NCI-H1417 (cell line): ENCODE measurements at places on chromosomes 11 and 22.

DNA sequence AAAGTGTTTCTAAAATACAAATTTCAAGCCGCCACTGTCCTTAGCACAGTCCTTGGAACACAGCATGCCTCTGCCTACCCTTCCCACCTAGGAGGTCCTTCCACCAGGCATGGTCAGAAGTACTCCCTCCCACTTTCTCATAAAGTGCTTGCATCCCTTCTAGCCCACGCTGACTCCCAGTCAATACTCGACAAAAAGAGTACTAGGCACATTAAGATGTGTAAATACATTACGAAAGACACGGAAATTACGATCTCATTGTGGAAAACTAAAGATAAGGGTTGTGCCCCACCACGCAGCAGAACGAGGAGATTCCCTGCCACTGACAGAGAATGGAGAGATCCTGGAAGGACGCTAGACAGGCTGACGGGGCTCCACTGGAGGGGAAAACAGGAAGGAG lies 13.5 kb downstream of the CHKA start:
- no peak for DNase-seq

DNA sequence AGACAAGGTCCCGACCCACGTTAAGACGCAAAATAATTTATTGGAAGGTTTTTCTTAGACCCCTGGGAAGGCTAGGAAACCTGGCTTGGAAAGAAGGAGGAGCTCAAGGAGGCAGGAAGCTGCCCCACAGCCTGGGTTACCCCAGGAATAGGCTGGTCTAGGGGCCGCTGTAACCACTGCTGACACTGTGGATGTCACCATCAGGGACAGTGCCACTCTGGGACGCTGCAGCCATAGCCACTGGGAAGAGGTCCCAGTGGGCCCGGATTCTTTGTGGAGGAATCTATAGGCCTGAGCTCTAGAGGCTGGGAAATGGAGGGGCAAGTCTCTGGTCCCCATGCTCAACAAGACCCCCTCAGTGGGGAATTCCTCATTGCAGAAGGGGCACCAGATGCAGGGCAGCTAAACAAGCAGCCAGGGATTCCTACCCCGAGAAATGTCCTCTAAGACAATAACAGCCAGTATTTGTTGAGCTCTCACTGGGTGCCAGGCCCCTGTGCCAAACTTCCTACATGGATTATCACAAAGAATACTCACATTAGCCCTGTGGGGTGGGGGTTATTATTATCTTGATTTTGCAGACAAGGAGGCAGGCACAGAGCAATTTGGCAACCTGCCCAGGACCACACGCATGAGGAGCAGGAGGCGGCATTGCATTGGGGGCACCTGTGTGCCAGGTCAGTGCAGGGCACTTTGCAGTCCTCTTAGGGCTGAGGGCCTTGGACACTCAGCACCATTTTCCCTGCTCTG lies 19.5 kb upstream of the CHKA start:
- DNase-seq, result no peak

DNA sequence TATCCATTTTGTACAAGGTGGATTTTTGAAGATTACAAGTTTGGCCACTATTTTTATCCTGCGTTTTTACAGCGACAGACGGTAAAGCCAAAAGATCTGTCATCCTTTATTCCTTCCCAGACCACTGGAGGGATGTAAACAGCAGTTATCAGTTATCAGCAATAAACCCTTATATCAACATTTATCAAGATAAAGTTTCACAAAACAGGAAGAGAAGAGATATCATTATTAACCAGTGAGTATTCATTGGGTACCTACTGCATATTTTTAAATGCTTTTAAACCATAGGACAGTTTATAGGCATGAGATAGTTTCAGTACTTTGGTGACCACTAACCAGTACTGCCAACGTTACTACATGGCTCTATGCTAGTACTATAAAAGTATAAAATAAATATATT lies 5.9 kb upstream of the REXO2 start:
- no peak for DNase-seq

GRCh38 chr11:7703740-7704139 lies 2.5 kb downstream of the OVCH2 start:
- no peak for DNase-seq

DNA sequence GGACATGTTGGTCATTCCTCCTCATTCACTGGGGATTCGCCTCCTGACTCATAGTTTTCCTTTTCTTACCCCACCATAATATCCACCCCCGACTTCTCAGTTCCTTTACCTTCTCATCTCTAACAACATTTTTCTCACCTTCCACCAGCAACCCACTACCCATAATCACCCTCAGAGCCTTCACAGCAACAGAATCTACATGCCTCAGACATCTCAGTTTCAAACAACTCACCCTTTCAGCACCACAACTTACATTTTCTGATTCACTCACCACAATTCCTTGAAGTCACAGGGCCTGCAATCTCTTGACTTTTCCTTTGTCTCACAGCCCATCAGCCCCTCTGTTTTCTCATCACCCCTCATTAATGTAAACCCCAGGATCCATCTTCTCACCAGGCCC lies 2.3 kb upstream of the MTNR1B start:
- no peak for DNase-seq

- DNase-seq, result no peak
Observed at GRCh38 chr11:35111161-35112055, 27.6 kb upstream of the CD44 start.

- no peak for DNase-seq
Observed at GRCh38 chr11:8034604-8035190, 46.3 kb upstream of the TUB start.

GRCh38 chr11:127622686-127623085 lies 622.1 kb upstream of the KIRREL3 start:
- DNase-seq, result no peak

GRCh38 chr11:70580036-70580805 lies 181.9 kb downstream of the CTTN start:
- DNase-seq, result no peak

GRCh38 chr22:20128902-20129746 lies 2.5 kb upstream of the ZDHHC8 start:
- DNase-seq, result no peak

DNA sequence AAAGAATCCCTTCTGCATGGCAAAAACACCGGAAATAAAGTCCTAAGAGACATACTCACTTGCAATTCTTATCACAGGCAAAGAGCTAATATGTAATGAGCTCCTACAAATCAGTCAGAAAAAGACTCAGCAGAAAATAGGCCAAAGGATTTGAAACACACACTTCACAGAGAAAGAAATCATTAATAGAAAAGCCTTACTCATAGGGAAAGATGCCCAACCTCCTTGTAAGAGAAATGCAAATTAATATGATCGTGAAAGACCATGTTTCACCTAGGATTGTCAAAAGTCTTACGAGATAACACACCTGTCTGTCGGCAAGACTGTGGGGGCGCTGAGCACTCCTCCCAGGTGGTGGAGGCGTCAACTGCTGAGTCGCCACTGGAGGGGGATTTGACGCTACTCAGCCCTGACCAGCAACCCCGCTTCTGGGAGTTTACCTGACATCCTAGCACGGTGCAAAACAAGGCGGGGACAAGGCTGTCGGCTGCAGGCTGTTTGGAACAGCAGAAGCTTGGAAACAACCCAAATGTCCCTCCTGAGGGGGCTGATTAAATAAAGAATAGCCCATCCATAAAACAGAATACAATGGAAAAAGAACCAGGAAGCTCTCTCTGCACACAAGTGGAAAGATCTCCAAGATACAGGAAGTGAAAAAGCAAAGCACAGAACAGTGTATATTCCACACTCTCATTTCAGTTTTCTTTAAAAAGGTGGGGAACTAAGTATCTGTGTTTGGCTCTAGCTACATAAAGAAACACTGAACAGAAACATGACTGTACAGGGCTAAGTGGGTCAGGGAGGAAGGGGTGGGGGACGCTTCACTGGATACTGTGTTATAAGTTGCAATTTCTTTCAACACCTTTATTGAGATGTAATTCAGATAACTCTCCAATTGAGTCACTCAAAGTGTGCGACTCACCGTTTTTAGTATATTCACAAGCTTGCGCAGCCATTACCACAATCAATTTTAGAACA lies 11.5 kb downstream of the CSNK1E start:
- DNase-seq, result no peak

GRCh38 chr22:35312198-35313059 lies 12.7 kb downstream of the TOM1 start:
- DNase-seq, result peak; percentile 59

- no peak for DNase-seq
Observed at GRCh38 chr11:80523057-80523456, 1082.2 kb upstream of the TENM4 start.

- no peak for DNase-seq
Observed at GRCh38 chr22:24486501-24486921, 8.6 kb upstream of the UPB1 start.

DNA sequence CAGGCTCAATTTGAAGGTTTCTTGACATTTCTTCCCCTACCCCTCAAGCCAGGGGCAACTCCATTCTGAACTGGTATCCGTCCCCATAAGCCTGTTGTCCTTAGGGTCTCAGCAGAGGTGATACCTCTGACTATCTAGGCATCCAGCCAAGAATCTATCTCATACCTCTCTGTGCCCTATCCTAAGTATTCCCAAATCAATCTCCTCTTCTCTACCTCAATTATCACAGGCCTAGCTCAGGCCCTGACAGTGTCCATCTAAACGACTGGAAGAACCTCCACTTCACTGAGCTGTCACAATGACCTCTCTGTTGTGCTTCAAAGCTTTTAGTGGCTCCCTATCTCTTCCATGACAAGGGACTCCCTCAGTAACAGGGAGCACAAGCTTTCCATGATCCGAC lies 26.9 kb downstream of the HIRA start:
- DNase-seq, result no peak

- no peak for DNase-seq
Observed at GRCh38 chr22:38745676-38746460, 9.9 kb downstream of the SUN2 start.

- no peak for DNase-seq
Observed at GRCh38 chr22:19592464-19592863, 68.3 kb upstream of the CLDN5 start.

- no peak for DNase-seq
Observed at GRCh38 chr11:134503596-134503995, 91.6 kb upstream of the B3GAT1 start.

DNA sequence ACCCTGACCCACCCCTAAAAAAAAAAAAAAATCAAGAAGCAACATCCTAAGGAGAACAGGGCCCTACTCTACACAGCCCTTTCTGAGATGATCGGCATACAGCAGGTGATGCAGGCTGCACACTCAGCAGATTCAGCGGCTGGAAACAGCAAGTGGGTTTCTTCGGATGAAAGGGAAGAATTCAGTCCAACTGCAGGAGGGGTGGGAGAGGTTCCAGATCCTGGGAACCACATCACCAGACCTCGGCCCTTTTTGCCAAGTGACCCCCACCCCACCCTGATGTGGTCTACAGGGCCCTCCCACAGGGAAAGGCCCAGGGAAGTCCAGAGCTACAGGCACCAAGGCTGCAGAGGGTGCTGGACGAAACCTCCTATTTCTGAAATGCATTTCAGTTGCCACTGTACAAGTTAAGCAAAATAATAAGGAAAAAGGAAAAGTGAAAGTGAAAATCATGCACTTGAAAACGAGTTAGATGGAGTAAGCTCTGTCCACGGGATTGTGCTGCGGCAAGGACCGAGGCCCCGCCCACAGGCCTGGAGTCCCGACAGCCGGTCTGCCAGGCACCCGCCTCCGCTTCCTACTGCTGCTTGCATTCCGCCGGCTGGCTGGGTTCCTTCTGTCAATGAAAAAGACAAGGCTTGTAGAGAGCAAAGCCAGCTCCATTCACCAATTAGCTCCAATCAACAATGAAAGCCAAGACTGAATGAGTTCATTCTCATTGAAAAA lies 16.0 kb upstream of the PHLDA2 start:
- no peak for DNase-seq

- DNase-seq, result no peak
Observed at GRCh38 chr11:116539836-116540418, 232.9 kb downstream of the BUD13 start.

DNA sequence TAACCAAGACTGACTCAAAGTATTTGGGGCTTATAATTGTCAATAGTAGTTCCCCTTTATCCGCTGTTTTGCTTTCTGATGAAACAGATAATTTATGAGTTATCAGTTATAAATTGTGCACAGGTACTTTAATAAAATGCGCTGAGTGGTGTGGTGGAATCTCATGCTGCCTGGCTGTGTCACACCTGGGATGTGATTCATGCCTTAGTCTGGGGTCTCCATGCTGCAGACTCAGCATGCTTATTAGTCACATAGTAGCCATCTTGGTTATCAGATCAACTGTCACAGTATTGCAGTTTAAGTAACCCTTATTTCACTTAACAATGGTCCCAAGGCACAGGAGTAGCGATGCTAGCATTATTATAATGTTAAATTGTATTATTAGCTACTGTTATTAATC lies 995.2 kb downstream of the NTM start:
- no peak for DNase-seq

DNA sequence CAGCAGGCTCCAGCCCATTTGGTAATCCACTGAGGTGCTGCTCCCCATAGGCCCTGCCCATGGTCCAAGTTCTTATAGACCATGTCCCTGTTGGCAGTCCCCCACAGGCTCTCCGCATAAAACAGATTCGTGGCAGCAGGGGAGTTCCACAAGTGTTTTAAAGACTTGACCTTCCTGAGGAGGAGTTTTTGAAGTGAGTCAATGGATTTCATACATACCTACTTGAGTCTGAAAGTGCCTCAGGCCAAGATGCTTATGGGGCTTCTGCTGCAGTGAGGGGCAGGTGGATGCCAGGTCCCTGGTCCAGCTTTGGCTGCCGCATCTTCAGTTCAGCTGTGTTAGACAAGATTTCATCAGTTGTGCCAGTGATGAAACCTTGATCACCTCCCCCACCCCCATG lies 43.3 kb downstream of the CABIN1 start:
- DNase-seq, result no peak

DNA sequence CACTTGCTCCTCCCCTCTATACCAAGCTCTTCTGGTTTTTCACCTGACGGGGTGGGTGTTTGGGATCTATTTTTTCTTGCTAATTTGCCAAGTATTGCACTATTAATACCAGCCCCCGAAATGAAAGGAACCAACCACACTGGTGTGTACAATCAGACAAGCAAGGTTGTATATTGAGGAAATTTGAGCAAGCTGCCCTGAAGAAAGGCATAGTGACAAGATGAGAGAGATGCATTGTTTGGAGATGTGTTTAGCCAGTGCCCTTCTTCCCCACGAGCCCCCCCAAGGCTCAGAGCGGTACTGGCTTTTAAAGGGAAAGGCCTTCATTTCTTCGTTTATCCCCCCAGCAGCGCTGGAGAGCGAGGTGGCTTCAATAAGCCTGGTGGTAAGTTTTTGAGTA lies 15.2 kb upstream of the GAS2L1 start:
- DNase-seq, result no peak

DNA sequence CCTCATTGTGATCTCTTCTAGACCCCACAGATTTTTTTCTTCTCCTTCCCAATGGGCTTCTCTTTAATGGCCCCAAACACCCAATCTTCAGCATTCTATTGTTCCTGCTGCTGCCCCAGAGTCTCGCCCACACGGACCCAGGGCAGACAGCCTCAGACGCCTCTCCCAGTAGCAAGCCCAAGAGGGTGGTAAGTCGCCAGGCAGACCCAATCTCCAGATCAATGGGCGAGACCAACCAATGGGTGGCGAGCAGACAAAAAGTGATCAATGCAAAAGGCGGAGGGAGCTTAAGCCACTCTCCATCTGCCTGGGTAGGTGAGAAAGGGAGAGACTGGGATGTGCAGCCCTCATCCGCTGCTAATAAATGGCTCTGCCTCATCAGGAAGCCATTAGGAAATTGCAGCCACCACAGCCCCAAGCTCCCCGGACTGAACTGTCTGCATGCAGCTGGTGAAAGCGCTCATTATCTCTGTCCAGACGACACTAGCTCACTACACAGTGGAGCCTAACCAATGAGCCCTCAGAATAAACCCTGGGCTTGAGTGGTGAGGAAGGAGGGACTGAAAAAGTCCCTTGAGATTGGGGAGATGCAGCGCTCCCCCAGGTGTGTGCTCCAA lies 81.8 kb downstream of the ETS1 start:
- peak; percentile 43 for DNase-seq
